ENCODE measurements at places on chromosomes 12 and 14. TPM values are rescaled to one million over a fixed set of nuclear protein-coding genes. Genes with fewer than 3 reads are reported as not detected.

Gene DHH
- 7.8 TPM for total RNA-seq

Gene LPCAT3
- 5.4 TPM for total RNA-seq

Gene HOXC5
- total RNA-seq: not detected

Gene TOMM20L
- not detected for total RNA-seq

Gene DYNC1H1
- total RNA-seq: 471 TPM

Gene BRAP
- total RNA-seq: 16.3 TPM

Gene TRHDE
- not detected for total RNA-seq

Gene NR1H4
- not detected for total RNA-seq

Gene PDE3A
- total RNA-seq: 14.8 TPM

Data from endothelial cell of coronary artery (primary cell).